ENCODE measurements at places on chromosomes 16 and 17. TPM values are rescaled to one million over a fixed set of nuclear protein-coding genes. Genes with fewer than 3 reads are reported as not detected.

The ABCA6 gene
- total RNA-seq, result 6.4 TPM

The DHRS7C gene
- total RNA-seq, result not detected

The PRR35 gene
- total RNA-seq, result not detected

The CLDN6 gene
- not detected for total RNA-seq

The PYDC1 gene
- not detected for total RNA-seq

The RAB26 gene
- 0.97 TPM for total RNA-seq

The AANAT gene
- total RNA-seq, result not detected

The TLCD1 gene
- 6.1 TPM for total RNA-seq

The BICDL2 gene
- total RNA-seq, result not detected

The ATXN1L gene
- total RNA-seq, result 15.1 TPM

The KRTAP4-4 gene
- not detected for total RNA-seq

GRCh38 chr16:64450177-64450576 is 671.7 kb downstream of the CDH11 start:
- DNase-seq, result no peak

GRCh38 chr16:87060034-87060986 is 256.9 kb downstream of the C16orf95 start:
- DNase-seq, result peak; percentile 57

GRCh38 chr16:56932721-56933619 is 1.0 kb downstream of the HERPUD1 start:
- DNase-seq, result peak; percentile 88

GRCh38 chr17:21288571-21289017 is 4.1 kb downstream of the MAP2K3 start:
- no peak for DNase-seq

DNA sequence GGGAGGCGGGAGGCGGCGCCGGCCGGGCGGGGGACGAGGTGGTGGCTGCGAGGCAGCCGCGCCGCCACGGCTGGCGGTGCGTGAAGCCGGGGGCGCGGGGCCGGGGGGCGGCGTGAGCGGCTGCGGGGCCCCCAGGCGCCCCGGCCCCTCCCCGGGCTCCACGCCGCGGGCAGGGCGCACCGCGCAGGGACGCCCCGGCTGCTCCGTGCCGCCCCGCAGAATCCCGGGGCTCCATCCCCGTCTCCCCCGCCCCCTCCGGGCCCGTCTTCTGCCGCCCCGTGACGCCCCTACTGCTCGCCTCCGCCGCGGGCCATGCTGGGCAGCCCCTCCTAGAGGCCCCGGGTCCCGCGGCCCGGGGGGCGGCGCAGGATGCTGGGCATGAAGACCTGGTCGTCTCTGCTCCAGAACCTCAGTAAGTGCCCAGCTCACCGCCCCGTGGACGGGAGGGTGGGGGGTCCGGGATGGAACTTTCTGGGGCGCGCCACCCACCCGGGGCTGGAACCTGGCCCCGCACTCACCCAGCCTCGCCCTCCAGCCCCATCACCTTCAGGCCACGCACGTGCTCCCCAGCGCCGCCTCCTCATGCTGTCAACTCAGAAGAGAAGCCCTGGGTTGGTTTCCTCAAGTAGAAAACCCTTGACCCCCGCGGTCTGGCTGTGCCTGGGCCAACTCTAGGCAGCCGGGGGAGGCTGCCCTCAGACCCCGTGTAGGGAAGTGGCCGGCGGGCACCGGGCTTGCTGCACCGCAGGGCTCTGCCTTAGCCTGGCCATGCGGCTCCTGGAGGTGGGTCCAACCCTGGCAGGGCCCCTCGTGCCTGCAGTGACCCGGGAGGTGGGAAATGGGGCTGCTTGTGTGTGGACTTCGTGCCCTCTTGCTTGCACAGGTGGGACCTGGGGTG is 150.2 kb upstream of the GSE1 start:
- no peak for DNase-seq

DNA sequence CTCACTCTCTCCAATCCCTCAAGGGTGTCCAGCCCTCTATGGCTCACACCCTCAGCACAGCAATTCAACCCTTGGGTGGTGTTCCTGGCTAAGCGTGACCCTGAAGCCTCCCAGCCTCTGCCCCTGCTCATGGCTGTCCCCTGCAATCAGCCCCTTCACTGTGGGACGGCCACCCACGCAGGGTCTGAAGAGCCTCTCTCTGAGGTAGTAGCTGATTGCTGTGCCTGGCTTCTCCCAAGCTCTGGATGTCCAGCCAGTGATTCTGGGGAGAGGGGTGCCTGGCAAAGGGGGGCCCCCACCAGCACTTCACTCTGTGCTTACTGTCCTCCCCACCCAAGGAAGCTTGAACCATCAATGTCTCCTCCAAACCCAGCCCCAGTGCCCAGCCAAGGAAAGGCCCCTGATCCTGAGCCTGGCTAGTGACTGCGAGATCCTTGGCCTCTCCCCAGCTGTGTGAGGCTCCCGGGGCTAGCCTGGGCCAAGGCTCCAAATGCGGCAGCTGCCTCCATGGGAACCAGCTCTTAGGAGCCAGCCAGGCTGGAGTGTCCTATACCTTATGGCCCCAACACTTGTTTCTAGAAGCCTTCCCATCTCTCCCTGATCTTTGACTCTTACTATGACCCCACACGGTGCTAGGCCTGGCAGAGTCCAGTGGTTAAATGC is 9.9 kb downstream of the MTSS2 start:
- DNase-seq, result no peak

DNA sequence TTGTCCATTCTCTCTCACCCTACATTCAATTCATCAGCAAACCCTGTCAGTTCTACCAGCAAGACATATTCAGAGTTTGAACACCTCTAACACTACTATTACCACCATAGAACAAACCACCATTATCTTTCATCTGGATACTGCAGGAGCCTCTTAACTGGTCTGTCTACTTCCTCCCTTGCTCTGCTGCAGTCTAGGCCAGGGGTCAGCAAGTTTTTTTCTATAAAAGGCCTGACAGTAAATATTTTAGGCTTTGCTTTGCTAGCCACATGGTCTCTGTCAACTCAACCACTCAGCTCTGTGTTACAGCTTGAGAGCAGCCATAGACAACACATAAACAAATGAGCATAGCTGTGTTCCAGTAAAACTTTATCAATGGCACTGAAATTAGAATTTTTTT is 13.8 kb downstream of the KCTD19 start:
- peak; percentile 95 for DNase-seq

- no peak for DNase-seq
Measured at GRCh38 chr16:48125888-48126287, 29.9 kb downstream of the ABCC12 start.

DNA sequence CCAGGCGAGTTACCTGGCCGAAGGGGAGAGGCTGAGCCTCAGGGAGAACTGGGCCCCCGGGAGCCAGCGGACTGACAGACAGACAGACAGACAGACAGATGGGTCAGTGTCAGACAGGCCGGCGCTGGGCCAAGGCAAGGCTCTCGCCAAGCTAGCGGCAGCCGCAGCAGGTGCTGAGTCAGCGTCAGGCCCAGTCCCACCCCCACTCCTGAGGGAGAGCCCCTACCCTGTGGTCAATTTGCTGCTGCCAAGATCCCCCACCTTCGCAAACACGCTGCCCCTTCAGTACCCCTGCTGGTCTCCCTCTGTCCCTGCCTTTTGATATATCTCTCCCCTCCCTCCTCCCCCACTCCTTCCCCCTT is 1.5 kb downstream of the FGF11 start:
- no peak for DNase-seq

DNA sequence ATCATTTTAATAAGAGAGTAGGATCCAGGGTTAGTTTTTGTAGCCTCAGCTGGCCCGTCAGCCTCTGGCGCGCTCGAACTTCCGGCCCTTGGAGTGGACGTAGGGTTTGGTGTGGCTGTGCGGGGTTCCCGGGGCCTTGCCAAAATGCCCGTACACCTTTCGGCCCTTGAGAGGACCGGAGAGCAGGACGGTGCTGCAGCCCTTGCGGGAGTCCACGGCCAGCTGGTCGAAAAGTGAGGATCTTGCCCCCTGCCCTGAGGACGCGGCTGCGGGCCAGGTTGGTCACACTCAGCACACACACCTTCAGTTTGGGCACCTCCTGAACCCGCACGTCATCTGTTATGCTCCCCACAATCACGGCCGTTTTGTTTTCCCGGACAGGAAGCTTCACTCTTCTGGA is 42.2 kb upstream of the CNTNAP4 start:
- DNase-seq, result no peak

DNA sequence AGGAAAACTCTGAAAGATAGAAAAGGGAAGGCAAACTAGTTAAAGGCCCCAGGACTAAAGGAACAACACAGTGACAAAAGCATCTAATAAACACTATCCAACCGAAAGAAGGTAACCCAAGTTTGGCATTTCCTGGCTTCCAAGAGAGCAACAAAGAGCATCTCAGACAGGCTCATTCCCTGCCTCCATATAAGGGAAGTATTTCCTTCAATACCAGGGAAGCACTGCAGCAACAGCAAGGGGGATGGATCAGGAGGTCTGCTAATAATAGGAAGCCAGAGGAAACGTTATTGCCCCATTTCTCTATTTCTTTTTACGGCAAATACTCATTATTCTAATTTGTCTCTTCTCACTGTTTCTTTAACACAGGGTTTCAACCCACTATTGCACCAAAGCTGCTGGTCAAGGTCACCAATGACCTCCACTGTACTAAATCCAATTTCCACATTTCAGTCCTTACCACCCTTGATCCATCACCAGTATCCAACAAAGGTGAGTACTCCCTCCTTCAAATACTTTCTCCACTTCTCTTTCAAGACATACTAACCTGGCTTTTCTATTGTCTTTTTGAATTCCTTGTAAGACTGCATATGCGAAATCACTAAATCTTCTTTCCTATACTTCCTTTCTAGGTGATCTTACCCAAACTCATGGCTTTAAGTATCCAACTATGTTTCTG is 86.1 kb downstream of the KANSL1 start:
- no peak for DNase-seq

DNA sequence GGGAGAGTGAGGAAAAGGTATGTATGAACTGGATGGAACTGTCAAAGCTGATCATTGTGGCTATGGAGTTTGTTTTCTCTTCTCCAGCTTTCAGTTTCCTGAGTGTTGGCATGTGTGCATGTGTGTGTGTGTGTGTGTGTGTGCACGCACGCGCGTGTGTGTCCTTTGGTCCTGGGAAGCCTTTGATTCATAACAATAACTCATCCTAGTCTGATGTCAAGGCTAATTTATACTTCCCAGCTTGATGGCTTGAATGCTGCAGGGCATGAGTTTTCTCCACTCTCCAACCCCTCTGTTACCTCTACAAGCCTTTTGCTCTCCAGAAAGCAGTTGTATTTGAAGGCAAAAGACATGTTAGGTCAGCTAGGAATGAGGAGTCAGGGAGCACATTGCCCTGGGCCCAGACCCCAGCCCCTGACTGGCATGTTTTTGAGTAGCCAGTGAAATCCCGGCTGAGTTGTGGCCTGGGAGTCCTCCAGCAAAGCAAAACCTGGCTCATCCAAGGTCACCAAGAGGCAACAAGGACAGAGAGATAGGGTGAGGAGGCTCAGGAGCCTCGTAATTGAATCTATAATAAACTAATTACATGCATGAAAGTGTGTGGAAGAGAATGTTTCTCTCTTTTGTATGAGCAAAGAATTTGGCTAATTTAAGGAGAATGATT is 8.9 kb upstream of the CDC42EP4 start:
- no peak for DNase-seq

DNA sequence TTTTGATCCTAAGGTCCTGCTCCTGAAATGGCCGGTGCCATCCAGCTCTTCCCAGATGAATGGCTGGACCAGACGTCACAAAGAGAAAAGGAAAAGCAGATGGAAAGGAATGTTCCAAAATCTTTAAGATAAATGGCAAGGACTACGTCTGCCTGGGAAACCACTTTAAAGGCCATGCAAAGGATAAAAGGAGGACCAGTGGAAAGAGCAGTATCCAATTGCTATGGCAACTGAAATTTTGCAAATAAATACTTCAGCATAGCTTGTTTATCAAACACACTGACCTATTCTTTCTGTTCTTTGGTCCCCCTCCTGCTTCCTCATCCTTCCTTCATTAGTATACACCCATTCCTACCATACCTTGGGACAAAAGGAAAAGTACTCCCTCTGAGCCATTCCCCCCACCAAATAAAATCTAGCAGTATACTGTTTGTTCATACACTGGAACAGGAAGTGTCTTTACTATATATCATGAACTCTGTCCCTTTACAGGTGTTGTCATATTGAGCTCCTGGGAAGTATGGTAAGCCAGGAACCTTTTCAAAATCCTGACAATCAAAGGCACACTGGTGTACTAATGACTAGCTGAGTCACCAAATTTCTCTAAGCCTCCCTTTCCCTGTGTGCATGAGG is 37.2 kb upstream of the NUFIP2 start:
- no peak for DNase-seq

GRCh38 chr17:9360677-9361081 is 214.9 kb downstream of the STX8 start:
- DNase-seq, result peak; percentile 74

- DNase-seq, result peak; percentile 64
Measured at GRCh38 chr17:80008383-80008840, 27.3 kb downstream of the TBC1D16 start.

DNA sequence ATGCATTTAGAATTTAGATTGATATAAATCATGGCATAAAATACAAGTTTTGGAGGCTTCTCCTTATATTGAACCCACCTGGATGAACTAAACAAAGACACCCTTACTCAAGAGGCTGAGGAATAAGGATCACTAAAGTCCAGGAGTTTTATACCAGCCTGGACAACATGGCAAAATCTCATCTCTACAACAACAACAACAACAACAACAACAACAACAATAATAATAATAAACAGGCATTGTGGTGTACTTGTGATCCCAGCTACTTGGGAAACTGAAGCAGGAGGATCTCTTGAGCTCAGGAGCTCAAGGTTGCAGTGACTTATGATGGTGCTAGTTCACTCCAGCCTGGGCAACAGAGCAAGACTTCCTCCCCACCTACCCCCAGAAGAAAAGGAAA is 558.0 kb downstream of the TOX3 start:
- DNase-seq, result no peak

DNA sequence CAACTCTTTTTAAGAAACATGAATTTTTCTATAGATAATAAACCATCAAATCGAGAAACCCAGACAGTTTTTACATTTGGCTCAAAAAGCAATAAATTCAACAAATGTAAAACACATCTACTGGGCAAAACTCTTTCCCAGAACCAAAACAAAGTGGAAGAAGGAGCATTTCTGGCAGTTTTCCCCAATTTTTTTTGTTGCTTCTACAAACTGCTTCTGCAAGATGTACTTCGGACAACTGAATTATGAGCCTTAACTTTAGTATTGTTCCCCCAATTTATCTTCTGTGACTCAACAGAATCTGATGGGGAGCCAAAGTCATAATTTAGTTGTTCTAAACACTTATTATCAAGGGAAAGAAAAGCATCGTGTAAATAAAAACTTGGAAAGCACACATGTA is 1047.2 kb downstream of the CDH11 start:
- no peak for DNase-seq

- no peak for DNase-seq
Measured at GRCh38 chr16:57950382-57950781, 20.5 kb downstream of the CNGB1 start.

DNA sequence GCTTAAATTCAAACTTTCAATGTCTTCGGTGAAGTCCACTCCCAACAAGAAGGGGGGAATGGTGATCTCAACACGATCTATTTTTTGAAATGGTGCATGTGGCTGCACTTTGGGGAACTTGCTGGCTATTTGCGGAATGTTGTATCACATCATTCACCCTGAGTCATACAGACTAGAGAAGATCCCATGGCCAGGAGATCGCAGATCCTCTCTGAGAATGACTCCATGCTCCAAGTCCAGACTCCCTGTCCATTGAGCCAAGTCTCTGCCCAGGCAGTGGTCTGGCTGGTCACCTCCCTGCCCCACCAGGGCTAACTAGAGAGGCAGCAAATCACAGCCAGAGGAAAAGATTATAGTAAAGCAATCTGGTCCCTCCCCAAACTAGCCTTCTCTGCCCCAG is 120.6 kb downstream of the XYLT1 start:
- DNase-seq, result no peak

- DNase-seq, result no peak
Measured at GRCh38 chr16:76797457-76797856, 393.5 kb upstream of the MON1B start.
